ENCODE measurements at places on chromosomes 1 and 21.

DNA sequence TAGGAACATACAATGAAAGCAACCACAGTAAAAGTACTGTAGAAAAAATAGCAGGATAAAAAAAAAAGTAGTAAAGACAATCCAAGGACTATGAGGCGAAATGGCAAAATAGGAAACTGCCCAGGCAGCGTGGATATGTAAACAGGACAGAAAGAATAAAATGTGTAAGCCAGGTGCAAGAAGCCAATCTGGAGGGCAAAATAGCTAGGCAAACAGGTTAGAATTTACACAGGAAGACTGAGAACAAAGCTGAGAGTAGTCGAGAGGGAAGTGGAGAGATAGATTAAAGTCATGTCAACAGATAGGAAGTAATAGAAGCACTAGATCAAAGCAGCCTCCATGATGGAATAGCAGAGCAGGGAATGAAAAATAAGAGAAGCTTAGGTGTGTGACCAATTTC lies 124.2 kb upstream of the B3GALT2 start:
- no peak for DNase-seq

GRCh38 chr1:173175514-173176145 lies 31.5 kb downstream of the TNFSF4 start:
- DNase-seq: no peak

- DNase-seq: no peak
Measured at GRCh38 chr1:154398678-154399077, 6.5 kb upstream of the IL6R start.

GRCh38 chr1:220426989-220427388 lies 100.9 kb upstream of the MARK1 start:
- no peak for DNase-seq

- DNase-seq: no peak
Measured at GRCh38 chr21:19993268-19993667, 1004.9 kb upstream of the NCAM2 start.

GRCh38 chr21:24781146-24781545 lies 826.1 kb downstream of the MRPL39 start:
- no peak for DNase-seq

DNA sequence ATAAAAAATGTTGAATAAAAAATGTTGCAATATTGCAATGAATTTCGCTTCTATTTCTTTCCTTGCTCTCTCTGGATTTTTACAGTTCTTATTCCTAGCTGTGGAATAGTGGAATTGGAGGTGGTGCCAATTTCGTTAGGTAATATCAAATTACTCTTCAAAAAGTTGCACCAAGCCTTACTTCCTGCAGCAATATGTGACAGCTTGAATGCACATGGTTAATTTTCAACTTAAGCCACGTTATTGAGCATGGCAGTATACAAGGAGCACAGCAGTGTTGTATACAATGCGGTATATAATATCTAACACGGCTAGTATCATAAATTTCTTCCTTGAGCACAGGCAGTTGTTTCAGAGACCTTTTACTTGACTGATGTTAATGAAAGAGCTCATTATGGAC lies 152.5 kb downstream of the NOS1AP start:
- no peak for DNase-seq

- no peak for DNase-seq
Measured at GRCh38 chr1:94892604-94893254, 34.2 kb downstream of the CNN3 start.

DNA sequence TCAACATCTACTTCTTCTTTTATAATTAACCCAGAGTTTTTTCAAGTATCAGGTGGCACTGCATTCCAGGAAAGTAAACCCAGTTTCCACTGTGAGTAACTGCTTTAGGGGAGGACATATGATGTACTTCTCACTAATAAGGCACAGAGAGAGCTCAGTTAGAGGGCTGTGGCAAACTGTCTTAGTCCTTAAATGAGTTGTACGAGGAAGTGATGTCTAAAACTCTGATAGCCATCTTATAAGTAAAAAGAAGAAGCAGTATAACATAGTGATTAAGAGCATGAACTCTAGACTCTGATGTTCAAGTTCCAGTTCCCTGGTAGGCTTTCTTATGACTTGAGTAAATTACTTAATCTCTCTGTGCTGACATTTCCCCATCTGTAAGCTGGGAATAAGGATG lies 58.7 kb upstream of the PTGS2 start:
- DNase-seq: peak; percentile 32

GRCh38 chr1:230366504-230366915 lies 59.6 kb downstream of the PGBD5 start:
- no peak for DNase-seq

DNA sequence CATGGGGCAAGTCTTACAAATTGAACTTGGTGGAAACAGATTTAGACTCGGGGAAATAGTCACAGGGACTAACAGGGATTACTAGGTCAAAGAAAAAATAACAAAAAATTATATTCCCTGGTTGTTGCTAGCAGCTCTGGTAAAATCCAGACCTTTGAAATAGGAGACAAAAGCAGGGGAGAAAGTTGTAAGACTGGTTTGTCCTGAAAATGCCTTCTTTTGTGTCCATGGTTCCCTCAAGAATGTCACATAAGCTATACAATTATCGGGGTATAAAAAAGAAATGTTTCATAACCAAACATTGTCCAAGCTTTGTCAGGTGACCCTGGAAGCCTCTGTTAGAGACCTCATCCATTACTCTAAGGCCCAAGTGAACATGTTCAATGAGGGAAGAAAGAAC lies 33.1 kb downstream of the KIAA0319L start:
- DNase-seq: no peak

DNA sequence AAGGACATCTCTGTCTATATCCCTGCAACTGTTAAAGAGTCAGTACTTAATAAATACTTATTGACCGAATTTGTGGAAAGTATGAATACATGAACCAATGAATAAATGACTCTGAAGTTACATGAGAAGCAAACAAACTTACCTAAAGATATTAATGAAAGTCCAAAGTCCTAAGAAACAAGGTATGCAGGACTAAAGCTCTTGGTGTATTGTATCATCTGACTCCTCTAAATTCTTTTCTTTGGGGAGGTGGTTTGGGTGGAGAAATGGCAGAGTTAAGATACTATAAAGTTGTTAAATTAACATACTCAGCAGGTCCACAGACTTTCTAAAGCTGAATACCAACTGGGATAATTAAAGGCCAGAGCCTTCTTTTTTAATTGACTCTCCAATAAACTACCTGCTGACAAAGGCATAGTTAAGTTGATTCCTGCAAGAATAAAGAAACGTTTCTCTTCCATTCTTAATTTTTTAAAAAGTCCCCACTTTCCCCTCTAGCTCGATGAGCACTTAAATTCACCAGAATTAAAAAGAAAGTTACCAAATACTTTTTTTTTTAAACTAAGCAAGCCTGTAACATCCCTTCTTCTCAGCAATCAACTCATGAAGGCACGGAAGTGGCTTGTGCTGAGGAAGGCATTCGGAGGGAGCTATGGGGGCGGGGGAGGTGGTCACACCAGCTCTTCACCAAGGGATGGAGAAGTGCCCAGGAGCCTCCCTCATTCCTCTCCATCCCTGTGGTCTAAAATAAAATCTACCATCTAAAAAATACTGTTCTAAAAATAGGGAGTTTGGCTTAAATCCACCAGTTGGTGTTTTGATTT lies 61.1 kb downstream of the GADD45A start:
- no peak for DNase-seq

DNA sequence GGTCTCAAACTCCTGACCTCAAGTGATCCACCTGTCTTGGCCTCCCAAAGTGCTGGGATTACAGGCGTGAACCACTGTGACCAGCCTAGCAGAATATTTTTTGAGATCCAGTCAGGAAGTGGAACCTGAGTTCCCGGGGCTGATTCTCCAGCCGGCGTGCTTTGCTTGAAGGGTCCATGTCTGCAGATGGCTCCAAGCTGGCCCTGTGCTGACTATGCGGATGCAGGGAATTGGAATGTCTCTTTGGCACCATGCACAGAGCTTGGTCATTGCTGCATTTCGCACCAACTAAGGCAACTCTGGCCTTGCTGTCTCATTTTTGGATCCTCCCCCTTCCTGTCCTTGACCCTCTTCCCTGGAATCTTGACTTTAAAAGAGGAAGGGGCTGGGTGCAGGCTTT lies 28.1 kb downstream of the ARHGEF10L start:
- no peak for DNase-seq

DNA sequence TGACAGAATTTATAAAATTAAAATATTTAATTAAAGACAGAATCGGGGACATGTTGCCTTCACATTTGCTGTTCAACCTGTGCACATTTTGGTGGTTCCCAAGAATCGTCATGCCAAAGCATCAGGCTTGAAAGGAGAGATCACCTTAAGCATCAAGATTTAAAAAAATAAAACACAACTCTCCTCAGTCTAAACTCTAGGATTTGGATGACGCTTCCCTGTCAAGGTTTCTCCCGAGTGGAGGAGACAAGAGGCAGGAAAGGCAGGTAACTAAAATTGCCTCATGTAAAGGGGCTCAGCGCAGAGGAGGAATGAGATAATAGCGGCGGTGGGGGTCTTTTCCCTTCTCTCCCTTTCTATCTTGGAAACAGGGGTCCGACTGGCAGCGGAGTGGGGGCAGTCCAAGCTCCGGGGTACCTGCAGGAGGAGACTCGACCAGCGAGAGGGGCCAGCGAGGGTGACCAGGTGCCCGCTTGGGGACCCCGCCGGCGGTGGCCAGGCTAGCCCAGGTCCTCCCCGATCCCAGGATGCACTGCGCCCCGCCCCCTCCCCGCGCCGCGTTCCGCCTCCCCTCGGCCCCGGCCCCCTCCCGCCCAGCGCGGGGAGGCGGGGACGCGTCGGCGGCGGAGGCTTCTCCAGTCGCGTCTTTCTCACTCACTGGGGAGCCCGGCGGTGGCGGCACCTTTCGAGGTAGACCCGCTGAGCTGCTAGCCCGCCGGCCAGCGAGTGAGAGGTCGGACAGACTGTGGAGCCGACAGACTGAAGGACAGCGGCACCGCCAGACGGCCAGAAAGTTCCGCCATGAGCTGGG lies at the start of gene FNBP1L:
Gene FNBP1L (plus strand): TSS at position 638 of the 811 bp plus-strand sequence. CDS start 164 bp downstream, at position 802.
- DNase-seq: peak; percentile 61

GRCh38 chr1:25608488-25609178 lies 8.0 kb upstream of the MAN1C1 start:
- peak; percentile 97 for DNase-seq

DNA sequence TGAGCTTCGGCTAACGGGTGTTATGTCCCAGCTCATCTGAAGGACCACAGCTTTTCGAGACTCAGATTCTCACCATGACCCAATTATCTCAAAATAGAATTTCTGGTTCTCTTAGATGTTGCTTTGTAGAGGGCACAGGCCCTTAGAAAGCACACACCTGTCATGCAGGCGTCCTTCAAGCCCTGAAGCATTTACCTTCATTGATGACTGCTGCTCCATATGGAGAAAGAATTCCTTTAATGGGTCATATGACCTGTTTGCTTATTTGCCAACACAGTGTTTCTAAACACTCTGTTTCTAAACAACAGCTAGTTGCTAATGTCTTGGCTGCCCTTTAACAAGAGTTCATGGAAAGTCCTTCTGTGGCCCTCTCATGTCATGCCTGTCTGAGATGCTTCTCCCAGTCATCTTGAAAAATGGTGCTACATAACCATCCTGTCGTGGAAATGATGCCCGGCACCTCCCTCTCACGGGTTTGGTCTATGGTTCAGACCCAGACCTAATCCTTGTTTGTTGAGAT lies 495.7 kb downstream of the KIF26B start:
- DNase-seq: no peak

- no peak for DNase-seq
Measured at GRCh38 chr1:167135281-167135840, 41.5 kb downstream of the STYXL2 start.

- no peak for DNase-seq
Measured at GRCh38 chr1:57377339-57378139, 46.3 kb downstream of the DAB1 start.

DNA sequence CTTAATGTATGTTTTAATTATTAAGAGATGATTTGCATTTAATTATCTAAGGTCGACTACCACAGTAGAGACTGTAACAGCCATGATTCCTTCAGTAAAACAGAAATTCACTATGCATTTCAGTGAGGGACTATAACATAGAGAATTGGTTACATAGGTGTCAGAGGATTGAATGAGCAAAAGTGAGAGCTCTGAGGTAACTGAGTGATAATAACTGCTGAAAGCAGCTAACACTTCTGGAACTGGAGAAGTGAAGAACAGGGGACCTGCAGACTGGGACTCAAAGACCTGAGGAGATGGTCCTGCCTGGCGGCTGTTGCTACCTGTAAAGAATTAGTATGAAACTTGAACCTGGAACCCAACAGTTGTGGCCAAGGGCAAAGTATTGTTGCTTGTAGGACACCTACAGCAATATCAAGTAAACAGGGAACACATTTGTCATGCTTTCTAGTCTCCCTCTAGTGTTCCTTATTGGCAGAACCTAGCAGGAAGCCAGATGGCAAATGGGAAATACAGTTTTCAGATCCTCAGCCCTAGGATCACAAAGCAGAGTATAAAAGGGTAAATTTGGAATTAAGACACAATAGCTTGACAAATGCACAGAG lies 110.6 kb downstream of the HS2ST1 start:
- DNase-seq: no peak

DNA sequence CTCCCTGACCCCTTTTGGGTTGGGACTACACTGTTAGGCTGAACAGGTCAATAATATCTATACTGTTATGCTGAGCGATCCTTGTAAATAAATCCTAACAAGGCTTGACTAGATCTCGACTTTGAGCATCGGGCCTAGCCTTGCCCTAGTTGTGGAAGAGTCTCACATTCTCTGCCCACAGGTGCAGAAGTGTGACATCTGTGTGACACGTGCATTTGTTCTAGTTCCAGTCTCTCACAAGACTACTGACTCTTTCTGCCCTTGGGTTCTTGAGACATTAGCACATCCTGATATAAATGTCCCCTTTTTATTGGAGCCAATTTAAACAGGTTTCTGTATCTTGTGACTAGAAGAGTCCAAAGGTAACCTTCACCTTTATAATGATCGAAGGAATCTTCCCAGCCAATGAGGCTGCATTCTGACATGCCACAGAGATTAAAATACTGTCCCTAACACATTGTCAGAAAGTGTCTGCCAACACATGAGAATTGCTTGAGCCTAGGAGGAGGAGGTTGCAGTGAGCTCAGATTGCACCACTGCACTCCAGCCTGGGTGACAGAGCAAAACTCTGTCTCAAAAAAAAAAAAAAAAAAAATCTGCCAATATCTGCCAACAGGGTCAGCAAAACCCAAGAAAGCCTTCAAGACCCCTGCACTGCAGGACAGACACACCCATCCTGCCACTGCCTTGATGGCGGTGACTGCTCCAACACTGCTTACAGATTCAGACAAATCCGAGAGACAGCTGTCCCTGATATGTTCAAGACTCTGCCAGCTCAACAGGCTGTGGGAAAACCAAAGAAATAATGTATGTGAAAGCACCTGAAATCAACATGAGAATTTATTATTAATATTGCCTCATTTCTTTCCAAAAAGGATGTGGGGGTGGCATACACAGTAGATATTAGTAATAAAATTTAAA lies 56.5 kb upstream of the PSEN2 start:
- DNase-seq: no peak

All from activated CD8-positive, alpha-beta T cell treated with anti-CD3 and anti-CD28 coated beads for 36 hours (primary cell).